Activated CD4-positive, alpha-beta T cell treated with anti-CD3 and anti-CD28 coated beads, Interleukin-2, amount 50 U/mL, for 4 hours (primary cell): ENCODE measurements at places on chromosomes 4 and X.
A peak's percentile ranks its signal among the peaks of the same experiment; 100 is the strongest.

GRCh38 chr4:156252358-156252921 is 298.8 kb upstream of the CTSO start:
- no peak for DNase-seq

GRCh38 chrX:13165266-13166189 is 121.1 kb upstream of the FAM9C start:
- DNase-seq: no peak

- no peak for DNase-seq
Observed at GRCh38 chr4:147014946-147015345, 69.3 kb upstream of the TTC29 start.

DNA sequence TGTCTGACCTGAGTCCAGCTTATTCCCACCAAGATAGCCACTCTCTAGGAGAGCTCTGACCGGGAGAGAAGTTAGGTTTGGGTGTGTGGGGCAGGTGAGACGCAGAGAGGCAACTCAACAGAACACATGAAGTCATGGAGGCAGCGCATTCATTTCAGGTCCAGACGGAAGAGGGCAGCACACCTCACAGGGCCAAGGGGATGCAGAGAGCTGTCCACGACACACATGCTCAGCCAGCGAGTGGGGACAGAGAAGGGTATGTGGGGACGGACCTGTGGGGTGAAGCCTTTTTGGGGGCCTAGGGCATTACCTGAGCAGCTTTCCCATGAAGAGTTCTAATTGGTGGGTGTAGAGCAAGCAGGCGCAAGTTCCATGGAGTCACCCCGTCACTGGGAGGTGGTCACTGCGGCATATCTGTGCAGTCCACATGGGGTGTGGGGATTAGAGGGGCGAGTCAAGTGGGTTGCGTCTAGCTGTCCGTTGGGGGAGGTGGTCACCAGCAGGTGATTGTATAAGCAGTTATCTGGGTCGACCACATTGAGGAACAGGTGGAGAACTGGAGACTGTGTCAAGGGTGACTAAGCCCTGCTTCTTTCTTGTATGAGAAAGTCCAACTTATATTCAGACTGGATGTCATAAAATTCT is 24.3 kb upstream of the UXT start:
- no peak for DNase-seq

- no peak for DNase-seq
Observed at GRCh38 chrX:10235851-10236250, 79.1 kb downstream of the CLCN4 start.

DNA sequence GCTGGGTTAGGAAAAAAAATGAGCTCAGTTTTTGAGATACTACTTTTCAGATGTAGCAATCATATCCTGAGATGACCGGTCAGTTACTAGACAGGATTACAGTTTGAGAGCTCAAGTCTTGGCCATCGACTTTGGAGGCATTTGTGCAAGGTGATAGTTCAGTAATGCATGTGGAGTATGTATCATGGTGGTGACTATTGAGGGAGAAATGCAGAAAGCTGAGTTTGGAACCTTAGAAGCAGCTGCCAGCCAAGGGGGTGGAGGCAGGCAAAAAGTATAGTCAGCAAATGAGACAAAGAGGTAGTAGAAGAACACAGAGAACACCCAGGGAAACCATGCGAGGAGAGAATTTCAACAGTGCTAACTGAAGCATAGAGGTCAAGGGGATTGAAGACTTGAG is 48.7 kb upstream of the SLC4A4 start:
- no peak for DNase-seq

DNA sequence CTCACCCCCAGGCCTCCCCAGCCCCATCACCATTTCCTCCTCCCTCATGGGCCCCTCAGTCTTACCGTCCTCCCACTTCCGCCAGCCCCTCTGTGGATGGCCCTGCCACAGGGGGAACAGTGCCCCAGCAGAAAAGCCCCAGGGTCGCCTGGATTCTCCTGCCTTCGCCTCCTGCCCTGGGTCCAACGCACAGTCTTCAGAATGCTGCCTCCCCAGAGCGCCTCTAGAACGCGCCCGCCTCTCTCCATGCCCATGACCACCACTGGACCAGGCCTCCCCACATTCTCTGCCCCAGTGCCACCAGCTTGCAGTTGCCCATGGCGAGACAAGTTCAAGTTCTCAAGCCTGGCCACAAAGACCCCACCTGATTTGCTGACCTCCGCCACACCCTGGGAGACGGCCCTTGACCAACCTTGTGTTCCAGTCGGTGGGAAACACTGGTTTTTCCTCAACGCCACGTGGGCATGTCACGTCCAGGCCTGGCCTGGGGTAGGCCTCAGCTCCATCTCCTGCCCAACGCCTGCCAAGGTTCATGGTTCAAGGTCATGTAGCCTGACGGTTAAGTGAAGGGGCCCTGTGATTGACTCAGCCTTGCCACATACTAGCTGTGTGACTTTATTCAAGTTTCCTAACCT is 634 bp upstream of the PLXNB3 start:
- DNase-seq: no peak

- DNase-seq: no peak
Observed at GRCh38 chr4:185286571-185286970, 77.2 kb downstream of the SNX25 start.

GRCh38 chr4:94377294-94377693 is 34.7 kb upstream of the HPGDS start:
- DNase-seq: no peak

GRCh38 chr4:654871-655463 is 19.1 kb downstream of the ATP5ME start:
- DNase-seq: no peak

DNA sequence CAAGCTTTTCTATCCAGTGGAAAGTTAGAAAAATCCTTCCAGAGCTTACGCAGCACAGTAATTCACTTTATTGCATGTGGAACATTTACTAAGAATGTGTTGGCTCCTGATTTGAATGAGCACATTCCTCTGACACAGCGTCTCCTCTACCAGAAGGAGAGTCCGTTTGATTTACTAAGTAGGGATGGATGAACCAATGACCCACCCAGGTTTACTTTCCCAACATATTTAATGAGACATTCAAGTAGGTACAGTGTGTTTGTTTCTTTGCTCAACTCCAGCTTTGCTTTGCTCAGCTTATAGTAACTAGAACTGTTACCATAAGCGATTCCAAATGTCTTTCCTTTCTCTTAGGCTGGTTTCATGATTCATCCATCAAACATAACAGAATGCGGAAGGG is 161.7 kb downstream of the SMARCA1 start:
- DNase-seq: no peak

- DNase-seq: no peak
Observed at GRCh38 chr4:102139132-102139573, 206.1 kb downstream of the SLC39A8 start.

DNA sequence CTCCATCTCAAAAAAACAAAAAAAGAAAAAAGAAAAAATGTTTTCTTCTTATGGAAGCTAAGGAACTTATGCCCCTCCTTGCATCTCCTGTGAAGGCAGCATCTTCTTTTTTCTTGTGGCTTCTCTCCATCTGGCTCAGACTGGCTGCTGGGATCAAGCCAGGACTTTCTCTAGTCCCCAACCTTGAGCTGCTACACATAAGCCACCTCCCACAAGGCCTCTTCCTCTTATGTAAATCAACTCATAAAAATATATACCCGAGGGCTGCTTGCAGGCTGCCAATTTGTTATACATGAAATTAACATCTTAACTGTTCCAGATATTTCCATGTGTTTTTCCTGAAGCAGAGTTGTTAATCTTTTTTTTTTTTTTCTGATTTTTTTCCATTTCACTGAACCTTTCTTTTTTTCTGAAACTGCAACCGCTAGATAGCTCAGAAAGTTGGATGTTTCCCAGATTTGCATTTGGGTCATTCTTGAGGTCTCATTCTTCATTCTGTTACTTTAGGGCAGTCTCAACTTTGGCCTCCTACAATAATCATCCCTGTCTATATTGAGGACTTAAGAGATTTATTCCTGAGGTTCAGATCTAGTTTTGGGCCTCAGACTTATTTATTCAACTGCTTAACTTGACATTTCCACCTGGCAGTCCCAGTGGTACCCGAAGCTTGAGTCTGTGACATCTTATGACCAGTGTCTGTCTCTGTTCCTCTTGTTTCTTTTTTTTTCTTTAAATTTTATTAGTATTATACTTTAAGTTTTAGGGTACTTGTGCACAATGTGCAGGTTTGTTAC is 10.3 kb downstream of the SNX25 start:
- no peak for DNase-seq

DNA sequence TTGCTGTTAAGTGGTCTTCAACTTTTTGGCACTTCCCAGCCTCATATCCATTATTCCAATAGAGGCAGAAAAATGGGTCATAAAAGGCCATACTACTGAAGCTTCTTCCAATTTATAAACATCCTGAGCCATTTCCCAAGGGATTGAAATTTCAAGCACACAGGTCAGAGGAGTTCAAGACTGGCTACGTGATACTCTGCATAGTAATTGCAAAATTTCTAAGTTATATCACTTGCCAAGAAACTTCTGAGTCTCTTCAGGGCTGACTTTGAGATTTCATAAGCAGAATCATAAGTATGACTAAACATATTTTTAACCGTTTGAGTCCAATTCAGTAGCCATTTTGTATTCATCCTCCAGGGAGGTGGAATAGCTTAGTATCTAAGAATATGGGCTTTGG is 75.6 kb upstream of the RXFP1 start:
- DNase-seq: no peak

DNA sequence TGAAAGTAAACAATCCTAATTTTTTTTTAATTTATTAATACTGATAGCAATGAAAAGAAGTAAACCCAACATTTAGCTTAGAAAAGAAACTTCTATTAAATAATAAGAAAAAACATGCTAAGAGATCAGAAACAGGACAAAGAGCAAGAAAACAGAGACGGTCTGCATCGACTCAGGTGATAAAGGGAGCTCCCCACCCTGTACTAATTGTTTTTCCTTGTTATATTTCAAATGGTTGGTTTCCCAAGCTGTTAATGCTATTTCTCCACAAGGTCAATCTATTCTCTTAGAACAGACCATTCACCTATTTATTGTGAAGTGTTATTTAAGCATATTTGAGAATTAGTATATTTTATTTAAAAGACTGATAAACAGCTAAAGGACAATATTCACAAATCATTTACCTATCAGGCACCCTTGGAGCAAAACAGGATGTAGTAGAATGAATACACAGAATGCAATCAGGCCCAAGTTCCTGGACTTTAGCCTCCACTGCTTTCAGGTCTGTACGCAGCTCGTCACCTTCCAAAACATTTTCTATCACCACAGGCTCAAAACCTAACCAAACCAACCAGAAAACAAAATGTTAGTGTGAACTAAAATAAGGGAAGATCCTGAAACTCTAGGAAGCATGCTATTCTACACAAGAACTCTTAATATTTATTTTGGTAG is 5.5 kb downstream of the SEPSECS start:
- no peak for DNase-seq

DNA sequence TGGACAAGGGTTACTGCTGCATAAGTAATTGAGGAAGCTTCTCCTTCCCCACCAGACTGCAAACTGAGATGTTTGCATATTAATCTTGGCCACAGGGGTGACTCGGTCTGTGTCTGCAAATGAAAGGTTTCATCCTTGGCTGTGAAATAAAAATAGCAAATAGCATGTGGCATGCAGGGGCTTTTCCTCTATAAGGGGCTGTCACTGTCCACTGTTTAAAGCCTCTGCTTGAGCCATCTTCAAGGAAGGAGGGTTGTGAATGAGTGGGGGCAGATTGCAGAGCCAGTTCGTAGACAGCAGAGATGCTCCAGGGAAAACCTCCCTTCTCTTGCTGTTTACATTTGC is 33.3 kb downstream of the TMSB4X start:
- DNase-seq: no peak

DNA sequence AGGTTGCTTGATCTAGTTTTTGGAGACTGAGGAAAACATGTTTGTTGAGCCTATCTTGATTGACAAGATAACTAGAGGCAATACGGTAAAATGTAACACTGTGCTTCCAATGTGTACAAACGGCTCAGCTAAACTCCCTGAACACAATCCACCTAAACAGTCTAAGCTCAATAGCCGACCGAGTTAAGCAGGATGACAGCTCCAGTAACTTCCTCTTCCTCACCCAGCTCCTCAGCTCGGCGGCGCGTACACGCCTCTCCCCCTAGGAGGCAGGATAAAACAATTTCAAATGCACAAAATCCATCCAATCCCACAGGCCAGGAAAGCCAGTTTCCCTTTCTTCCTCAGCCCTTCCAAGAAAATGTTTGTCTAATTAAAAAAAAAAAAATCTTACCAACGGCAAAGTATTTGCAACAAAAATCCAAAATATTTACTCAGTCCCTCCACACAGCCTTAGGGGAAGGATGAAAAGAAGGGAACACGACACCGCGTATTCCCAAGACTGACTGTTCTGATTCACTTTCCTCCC is 1.0 kb downstream of the CNOT6L start:
- DNase-seq: peak; percentile 16

- DNase-seq: no peak
Observed at GRCh38 chr4:107600436-107600835, 119.6 kb downstream of the PAPSS1 start.

DNA sequence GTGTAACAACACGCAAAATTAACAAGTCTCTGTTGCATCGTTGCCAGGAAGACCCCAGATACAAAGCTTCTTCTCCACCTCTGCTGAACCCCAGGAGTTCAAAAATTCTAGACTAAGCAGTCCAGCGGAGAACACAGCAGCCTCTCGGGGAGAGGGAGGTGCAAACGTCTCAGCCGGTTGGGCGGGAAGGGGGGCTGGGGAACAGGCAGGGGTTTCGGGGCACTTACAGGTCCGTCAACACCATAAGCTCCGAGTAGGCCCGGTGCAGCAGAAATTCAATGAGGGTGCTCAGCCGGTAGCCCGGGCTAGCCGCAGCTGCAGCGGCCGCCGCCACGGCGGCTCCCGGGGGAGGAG is 394 bp downstream of the MED14 start:
- peak; percentile 9 for DNase-seq

- peak; percentile 7 for DNase-seq
Observed at GRCh38 chr4:184649971-184650855, 675 bp downstream of the PRIMPOL start.

GRCh38 chr4:33709247-33709646 is 2535.1 kb downstream of the ARAP2 start:
- DNase-seq: no peak

DNA sequence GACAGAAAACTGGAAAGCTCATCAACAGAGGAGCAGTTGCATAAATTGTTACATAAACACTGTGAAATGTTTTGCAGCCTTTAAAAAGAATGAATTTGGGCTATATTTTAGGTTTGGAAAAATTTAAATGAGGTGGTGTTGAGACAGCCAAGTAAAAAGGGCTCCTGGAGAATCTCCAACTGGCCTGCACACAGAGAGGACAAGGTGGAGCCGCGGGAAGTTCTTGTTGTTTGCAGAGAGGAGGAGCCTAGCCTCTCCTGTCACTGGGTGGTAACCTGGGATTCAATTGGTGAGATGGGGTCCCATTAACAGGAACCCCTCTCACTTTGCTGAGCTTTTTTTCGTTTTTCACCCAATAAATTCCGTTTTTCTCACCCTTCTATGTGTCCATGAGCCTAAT is 13.4 kb downstream of the GIMD1 start:
- no peak for DNase-seq

DNA sequence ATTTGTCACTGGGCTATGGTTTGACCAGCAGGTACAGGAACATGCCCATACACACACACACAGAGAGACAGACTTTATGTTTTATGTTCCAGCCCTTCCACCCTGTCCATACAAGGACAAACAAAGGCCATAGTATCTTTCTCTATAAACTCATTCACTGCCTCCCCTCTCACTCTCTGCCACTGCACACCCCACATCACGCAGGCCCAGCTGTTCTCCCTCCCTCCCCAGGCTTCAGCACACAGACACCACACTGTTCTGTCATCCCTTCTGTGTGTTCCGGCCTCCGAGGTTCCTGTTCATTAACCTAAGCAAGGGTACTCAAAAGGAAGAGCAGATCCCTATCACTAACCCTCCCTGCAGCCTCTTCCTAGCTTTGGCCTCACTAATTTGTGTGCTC is 17.8 kb downstream of the LAS1L start:
- DNase-seq: no peak
